ENCODE measurements at places on chromosomes 5 and 9. TPM values are rescaled to one million over a fixed set of nuclear protein-coding genes. Genes with fewer than 3 reads are reported as not detected.

The PCDHA4 gene
- total RNA-seq: 0.23 TPM

The FOXD4L6 gene
- total RNA-seq: under 0.01 TPM

The TMC1 gene
- 0.74 TPM for total RNA-seq

The ADGRV1 gene
- total RNA-seq: under 0.01 TPM

The NEURL1B gene
- 26.0 TPM for total RNA-seq

The MCIDAS gene
- total RNA-seq: not detected

The KCTD16 gene
- total RNA-seq: 0.05 TPM

The AMBP gene
- total RNA-seq: 0.17 TPM

The MEIKIN gene
- not detected for total RNA-seq

The CCDC152 gene
- total RNA-seq: 0.51 TPM

The CRHBP gene
- total RNA-seq: 0.19 TPM

The YIPF5 gene
- total RNA-seq: 110 TPM

The PCDHA1 gene
- 0.17 TPM for total RNA-seq

The QSOX2 gene
- 20.1 TPM for total RNA-seq

The GRM6 gene
- total RNA-seq: not detected

The AGXT2 gene
- not detected for total RNA-seq

The CLIC3 gene
- total RNA-seq: not detected

The BTNL8 gene
- total RNA-seq: 0.19 TPM

The PDCD1LG2 gene
- total RNA-seq: 4.4 TPM

The SNX24 gene
- 10.1 TPM for total RNA-seq

The SPATA31C1 gene
- total RNA-seq: not detected

The ANKRD34B gene
- total RNA-seq: not detected

The CD14 gene
- total RNA-seq: 3.2 TPM

The ECSCR gene
- total RNA-seq: 404 TPM

The COL5A1 gene
- 8.0 TPM for total RNA-seq

The KIF20A gene
- 18.9 TPM for total RNA-seq

The MYMK gene
- not detected for total RNA-seq

The SPATA31A3 gene
- total RNA-seq: not detected

The PHF24 gene
- not detected for total RNA-seq

The NTRK2 gene
- 0.05 TPM for total RNA-seq

The FAM151B gene
- total RNA-seq: 2.6 TPM

The CYSRT1 gene
- 0.37 TPM for total RNA-seq

The PRR16 gene
- total RNA-seq: not detected

The IL7R gene
- total RNA-seq: 2.2 TPM

The IFNB1 gene
- total RNA-seq: not detected

The CCNH gene
- 62.5 TPM for total RNA-seq

The EIF4E1B gene
- not detected for total RNA-seq

The TGFBI gene
- total RNA-seq: 3.9 TPM

The NIM1K gene
- 0.05 TPM for total RNA-seq

The TLR4 gene
- 184 TPM for total RNA-seq

The PCDHA5 gene
- total RNA-seq: 0.17 TPM

The OR5C1 gene
- total RNA-seq: not detected

The TNFAIP8 gene
- total RNA-seq: 13.6 TPM

The CMYA5 gene
- 0.05 TPM for total RNA-seq

The SHOC1 gene
- total RNA-seq: not detected

The PTAR1 gene
- total RNA-seq: 52.8 TPM

The HTR1A gene
- total RNA-seq: not detected

The CERCAM gene
- 25.4 TPM for total RNA-seq

The GFPT2 gene
- 0.68 TPM for total RNA-seq

The SNCAIP gene
- total RNA-seq: 93.1 TPM

The ST8SIA4 gene
- total RNA-seq: 3.1 TPM

The KCNV2 gene
- not detected for total RNA-seq

The PCDHGA5 gene
- total RNA-seq: 0.74 TPM

The SPTLC1 gene
- 127 TPM for total RNA-seq

The NME5 gene
- total RNA-seq: 2.4 TPM

All from dermis blood vessel endothelial cell (primary cell).